ENCODE measurements at places on chromosomes 2 and 18.

GRCh38 chr2:194332799-194333490, 1324.1 kb upstream of the SLC39A10 start:
- no peak for DNase-seq

DNA sequence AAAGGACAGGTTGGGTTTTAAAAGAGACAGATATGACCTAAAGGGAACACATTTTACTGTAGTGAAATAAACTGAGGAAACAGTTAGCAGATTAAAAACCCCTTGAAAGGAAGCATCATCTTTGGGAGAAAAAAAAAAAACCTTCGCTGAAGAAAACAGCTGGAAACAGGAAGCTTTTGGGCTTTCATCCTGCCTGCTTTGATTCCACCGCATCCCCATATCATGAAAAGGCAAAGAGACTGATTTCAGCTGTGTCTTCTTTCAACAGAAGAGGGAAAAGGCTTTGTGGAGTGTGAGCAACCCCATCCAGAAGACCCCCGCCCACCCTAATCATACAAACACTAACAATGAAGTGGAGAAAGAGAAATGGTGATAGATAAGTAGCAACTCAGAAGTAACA, 86.4 kb downstream of the TCF4 start:
- no peak for DNase-seq

DNA sequence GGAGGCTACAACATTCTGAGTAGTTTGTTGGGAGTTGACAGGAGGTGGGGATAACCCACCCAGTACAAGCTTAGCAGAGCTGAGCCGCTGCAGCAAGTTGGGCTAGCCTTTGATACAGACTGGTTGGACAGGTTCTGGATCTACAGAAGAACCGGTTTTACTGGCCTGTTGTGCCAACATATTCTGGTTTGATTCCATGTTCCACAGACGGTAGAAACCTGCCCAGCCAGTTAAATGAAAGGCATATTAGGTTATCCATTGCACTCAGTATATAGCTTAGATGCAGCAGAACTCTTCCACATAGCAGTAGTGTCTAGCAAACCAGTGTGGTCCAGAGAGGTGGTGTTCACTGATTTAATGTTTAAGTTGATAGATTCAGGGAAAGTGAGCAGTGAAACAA, 19.3 kb upstream of the RBBP8 start:
- DNase-seq: no peak

DNA sequence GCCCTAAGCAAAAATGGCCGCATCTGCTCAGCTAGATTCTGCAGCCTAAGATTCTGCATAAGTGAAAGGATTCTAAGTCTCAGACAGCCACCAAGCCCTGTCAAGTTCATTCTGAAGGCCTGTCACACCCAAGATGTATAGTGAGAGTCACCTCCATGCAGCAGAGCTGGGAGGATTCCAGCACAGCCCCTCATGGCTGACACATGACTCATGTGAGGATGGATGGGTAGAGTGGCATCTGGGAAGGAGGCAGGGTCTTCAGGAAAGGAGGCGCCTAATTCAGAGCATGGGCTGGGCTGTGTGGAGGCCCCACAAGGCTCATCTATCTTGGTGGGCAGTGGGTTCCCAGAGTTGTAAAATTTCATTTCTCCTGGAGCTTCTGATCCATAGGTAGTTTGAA, 41.5 kb upstream of the ZBTB7C start:
- no peak for DNase-seq

DNA sequence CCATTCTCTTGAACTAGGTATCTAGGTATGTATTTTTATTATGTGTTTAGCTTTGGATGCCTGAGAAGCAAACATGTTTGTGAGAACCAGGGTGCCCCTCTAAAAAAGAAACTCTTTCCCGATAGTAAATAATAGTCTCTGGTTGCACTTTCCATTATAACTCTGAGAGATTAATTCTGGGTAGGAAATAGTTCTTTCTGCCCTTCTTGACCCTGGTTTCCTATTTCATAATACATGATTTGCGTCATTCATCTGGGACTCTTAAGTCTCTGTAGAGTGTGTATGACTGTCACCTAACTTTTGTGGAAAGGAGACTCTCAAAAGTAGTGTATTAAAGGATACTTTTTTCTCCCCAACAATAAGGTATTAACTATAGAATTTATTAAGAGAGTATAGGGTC, 31.5 kb downstream of the ACSL3 start:
- DNase-seq: no peak

DNA sequence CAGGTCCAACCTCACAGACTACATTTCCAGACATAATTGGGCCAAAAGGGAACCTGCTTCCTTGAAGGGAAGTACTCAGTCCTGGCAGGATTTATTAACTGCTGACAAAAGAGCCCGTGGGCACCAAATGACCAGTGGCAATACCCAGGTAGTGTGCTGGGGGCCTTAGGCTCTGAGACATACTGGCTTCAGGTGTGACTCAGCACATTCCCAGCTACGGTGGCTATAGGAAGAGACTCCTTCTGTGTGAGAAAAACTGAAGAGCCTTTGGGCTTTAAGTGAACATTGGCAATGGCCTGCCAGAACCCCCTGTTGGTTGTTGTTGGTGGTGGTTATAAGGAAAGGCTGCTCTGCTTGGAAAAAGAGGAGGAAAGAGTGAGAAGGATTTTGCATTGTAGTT, 401.8 kb downstream of the KCNJ3 start:
- no peak for DNase-seq

DNA sequence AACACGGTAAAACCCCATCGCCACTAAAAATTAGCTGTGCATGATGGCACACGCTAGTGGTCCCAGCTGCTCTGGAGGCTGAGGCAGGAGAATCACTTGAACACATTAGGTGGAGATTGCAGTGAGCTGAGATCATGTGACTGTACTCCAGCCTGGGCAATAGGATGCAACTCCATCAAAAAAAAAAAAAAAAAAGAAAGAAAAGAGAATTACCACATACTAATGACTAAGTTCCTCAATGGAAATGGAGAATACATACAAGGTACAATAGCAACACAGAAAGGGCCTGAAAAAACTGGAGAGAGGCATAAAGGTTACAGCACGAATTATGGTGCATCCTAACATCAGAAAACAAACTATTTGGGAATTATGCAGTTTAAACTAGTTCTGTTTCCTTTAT, 81.3 kb downstream of the CDH2 start:
- no peak for DNase-seq

DNA sequence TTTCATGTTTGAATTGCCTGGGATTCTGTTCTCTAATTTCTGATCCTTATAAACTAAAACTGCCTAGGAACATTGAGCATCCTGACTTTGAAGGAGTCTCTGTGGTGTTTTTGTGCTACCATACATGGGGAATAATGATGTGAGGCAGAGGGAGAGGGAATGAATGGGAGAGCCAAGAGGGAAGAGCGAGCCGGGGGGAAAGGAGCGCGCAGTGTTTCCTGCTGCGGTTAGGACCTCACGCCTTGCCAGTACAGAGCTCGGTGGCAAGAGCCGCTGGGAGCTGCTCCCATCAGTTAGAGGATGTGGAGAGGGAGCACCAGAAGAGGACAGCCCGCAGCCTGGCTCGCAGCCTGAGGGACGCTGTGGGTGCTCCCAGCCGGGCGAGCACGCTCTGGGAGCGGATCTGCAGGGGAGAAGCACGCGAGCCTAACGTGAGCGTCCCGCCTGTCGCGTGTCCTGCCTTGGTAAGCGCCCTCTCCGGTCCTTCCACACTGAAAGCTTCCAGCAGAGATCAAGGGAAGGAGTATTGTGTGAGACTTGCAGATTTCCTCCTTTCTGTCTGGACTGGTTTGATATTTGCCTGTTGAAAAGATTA, 114.7 kb downstream of the FAM210A start:
- DNase-seq: no peak

DNA sequence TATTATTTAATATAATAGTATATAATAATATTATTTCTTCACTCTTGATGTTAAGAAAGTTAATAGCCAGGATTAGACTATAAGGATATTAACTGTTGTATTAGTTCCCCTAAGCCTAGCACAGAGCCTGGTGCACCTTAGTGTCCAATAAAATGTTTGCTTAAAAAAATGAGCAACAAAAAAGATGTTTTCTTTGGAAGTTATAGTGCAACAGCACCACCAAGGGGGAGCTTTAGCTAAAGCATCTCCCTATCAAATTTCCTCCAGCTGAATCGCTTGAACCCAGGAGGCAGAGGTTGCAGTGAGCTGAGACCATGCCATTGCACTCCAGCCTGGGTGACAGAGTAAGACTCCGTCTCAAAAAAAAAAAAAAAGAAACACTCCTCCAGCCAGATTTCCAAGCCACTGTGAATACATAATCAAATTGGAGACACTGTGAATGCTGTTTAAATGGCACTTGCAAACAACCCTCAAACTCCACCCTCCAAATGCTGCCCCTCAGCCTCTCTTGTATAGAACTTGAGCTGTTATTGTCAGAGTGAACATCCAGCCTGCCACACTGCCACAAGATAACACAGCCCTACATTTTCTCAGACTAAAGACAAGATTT, 221.9 kb downstream of the DYM start:
- DNase-seq: no peak

DNA sequence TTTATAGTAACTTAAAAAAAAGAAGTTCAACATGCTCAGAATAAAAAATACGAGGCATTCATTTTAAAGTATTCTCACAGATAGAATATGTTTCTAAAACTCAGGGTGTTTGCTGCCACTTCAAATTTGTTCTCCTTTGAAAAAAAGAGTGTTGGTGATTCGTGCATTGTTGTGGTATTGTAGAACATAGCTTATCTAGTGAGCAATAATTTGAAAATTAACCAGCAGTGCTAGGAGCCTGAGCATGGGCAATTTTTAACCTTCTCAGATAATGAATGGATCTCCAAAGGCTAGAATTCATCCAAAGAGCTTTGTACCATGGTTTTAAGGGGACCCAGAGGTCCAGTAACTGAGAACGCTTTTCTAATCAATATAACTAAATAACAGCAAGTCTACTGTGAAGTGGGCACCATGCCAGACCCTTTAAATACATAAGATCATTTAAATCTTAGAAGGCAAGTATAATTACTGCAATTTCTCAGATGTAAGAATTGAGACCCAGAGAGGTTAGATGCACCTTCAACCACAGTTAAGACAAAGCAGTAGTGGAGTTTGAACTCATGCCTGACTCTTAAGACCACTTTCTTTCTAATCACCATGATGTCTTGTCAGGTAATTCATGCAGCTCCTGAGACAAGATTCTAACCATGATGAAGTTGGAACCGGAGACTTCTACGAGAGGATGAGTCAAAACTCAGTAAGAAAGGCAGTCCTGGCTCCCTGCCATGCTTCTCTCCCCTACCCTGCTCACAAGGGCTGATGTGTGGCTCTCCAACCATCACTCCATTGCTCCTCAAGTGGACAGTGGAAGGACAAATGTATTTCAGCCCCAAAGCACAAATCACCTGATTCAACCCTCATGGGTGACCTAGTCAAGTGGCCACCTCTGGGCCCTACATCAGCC, 3.4 kb downstream of the CYRIA start:
- no peak for DNase-seq
